Lower lobe of right lung (tissue), 2 donors: ENCODE measurements at places on chromosomes 2 and 18.

DNA sequence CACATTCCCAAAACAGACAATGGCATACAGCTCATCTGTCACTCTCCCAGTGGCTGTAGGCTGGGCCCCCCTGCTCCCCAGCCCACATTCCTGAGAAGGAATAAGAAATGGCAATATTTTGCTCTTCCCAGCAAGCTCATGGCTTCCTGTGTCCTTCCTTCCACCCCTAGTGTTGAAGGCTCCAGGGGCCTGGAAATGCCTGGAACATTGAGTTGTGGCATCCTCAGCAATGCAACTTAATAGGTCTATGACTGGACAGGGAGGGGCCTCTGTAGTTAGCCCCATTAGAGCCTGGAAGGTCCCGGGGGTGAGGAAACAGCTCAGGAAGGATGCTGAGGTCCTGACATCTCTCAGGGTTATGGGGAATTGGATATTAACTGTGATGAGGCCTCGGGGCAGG lies 3.3 kb downstream of the KIF3C start:
- H3K4me1 ChIP-seq = peaks cover 10% of the 10 kb centered on the region
- H3K27ac ChIP-seq = no peak overlapping the region

DNA sequence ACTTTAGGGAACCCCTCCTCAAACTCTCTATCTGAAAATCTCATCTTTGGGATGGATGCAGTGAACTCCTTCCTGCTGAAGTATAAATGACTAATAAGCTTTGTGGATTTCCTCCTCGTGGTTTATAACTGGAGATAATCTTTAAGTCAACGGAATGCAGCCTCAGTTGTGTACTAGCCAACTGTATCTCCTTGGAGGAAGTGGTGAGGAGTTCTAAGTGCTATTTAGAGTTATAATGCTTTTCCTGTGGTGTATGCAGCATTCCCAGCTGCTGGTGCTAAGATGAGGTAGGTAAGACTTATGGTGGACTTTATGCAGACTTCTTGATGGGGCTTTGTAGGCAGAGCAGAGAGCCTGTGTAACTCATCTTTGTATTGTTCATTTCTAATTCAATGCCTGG lies 90.9 kb downstream of the LYPD6B start:
- no peaks in the 10 kb centered on the region for H3K36me3 ChIP-seq
- H3K27ac ChIP-seq = no peak overlapping the region
- no peak overlapping the region for H3K4me3 ChIP-seq
- H3K4me1 ChIP-seq = no peaks in the 10 kb centered on the region
- no peak for DNase-seq

- peaks cover 5% of the 10 kb centered on the region for H3K36me3 ChIP-seq
- DNase-seq = peak; percentile 35
- H3K27me3 ChIP-seq = no peaks in the 10 kb centered on the region
- no peak overlapping the region for H3K27ac ChIP-seq
Observed at GRCh38 chr18:76447258-76447890, 47.7 kb downstream of the ZNF516 start.

GRCh38 chr18:28030458-28030857 lies 146.5 kb downstream of the CDH2 start:
- no peaks in the 10 kb centered on the region for H3K27me3 ChIP-seq
- no peak overlapping the region for H3K4me3 ChIP-seq
- H3K4me1 ChIP-seq = no peaks in the 10 kb centered on the region
- H3K27ac ChIP-seq = no peak overlapping the region
- no peaks in the 10 kb centered on the region for H3K36me3 ChIP-seq
- no peak for DNase-seq
